ENCODE measurements at places on chromosomes 1 and 21.

DNA sequence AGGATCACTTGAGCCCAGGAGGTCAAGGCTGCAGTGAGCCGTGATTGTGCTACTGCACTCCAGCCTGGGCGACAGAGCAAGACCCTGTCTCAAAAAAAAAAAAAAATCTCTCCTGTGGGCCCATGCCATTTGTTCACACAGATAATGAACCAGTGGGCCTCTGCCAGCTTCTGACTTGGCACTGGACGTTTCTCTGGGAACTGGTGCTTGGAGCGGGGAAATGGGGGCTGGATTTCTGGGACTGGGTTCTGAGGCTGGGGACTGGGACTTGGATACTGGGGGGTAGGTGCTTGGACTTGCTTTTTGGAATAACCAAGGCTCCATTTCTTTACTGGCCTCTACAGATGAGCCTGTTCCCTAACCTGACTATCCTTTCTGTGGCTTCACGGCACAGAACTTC lies 9.7 kb downstream of the IFI6 start:
- no peak for DNase-seq

DNA sequence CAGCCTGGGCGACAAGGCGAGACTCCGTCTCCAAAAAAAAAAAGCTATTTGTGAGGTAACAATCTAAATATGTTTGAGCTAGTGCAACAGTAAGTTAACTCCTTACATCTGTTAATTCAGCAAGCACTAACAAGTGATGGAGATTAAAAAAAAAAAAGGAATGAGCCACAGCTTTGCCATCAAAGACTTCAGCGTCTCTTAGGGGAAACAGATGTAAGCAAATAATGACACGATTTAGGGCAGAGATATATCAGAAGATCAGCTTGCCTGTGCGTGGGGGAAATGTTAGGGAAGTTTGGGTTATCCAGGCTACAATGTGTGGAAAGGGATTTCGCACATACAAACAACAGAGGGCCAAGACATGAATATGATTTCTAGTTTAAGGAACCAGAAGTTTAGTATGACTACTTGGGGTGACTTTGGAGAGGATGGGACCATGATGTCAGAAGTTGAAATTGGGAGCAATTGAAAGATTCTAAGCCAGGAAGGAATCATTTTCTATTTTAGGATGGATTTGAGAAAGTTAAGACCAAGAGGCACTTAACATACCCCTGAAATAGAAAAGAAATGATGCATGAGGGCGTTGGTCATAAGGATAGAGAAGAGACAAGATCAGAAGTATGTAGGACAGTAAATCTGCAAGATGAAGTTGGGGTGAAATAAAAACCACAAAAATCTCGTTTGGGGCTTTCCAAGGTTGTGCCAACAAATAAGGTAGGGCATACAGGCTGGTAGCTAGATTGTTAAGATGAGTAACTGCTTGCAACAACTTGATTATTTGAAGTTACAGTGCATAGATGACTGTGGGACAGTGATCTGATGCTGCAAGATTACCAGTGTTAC lies 2.4 kb upstream of the BRWD1 start:
- DNase-seq = no peak

DNA sequence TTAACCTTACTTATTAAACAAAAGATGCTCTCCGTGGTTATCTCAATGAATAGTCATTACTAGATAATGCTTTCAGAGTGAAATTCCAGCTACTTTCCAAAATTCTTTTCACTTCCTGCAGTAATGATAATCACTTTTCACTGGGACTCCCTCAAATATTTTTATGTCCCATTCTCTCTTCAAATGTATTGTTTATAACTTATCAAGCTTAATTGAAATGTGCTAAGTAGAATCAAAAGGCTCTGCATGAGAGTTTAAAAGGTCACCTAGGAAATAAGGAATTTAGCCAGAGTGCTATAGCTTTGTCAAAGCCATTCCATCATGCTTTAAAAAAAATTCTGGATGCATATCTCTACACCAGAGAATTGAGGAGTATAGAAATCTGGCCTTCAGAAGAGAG lies 106.4 kb downstream of the ODF2L start:
- no peak for DNase-seq

DNA sequence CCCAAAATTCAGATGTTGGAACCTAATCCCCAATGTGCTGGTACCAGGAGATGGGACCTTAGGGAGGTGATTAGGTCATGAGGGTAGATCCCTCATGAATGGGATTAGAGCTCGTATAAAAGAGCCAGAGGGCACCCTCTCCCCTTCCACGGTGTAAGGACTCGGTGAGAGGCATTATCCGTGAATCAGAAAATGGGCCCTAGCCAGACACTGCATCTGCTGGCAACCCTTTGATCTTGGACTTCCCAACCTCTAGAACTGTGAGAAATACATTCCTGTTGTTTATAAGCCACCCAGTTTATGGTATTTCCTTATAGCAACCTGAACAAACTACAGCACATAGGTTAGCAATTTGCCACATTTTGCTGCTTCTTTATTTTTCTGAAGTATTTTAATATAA lies 14.5 kb upstream of the JAM2 start:
- no peak for DNase-seq

DNA sequence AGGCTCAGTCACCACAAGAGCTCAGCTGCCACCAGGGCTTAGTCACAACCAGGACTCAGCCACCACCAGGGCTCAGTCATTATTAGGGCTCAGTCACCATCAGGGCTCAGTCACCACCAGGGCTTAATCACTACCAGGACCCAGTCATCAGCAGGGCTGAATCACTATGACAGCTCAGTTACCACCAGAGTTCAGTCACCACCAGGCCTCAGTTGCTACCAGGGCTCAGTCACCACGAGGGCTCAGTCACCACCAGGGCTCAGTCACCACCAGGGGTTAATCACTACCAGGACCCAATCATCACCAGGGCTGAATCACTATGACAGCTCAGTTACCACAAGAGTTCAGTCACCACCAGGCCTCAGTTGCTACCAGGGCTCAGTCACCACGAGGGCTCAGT lies 196.2 kb downstream of the NPHP4 start:
- DNase-seq = no peak

GRCh38 chr1:58884706-58885661 lies 101.1 kb upstream of the JUN start:
- no peak for DNase-seq

GRCh38 chr1:97071173-97071572 lies 349.6 kb downstream of the PTBP2 start:
- no peak for DNase-seq

GRCh38 chr1:3902571-3903091 lies 2.6 kb upstream of the C1orf174 start:
- DNase-seq = peak; percentile 39

DNA sequence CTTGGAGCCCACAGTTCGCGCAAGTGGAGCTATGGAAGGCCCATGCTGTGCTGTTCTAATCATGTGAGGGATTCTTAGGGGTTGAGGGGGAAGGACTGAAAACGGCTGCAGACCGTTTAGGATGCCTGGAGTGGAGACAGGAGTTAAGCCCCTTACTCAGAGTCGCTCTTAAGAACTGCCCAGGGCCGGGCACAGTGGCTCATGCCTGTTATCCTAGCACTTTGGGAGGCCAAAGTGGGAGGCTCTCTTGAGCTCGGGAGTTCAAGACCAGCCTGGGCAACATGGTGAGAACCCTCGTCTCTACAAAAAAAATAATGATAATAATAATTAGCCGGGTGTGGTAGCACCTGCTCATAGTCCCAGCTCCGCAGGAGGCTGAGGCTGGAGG lies 1.1 kb downstream of the ZNF672 start:
- no peak for DNase-seq

Measured in LHCN-M2 (cell line).